ENCODE measurements at places on chromosomes 2 and 18. TPM values are rescaled to one million over a fixed set of nuclear protein-coding genes. Genes with fewer than 3 reads are reported as not detected.

Gene LMAN2L
- total RNA-seq, result 19.7 TPM

Gene PECR
- 26.0 TPM for total RNA-seq

Gene CPO
- total RNA-seq, result 0.36 TPM

Gene HYCC2
- 7.2 TPM for total RNA-seq

Gene ANKRD30BL
- total RNA-seq, result 1.4 TPM

Gene ELOA2
- total RNA-seq, result 0.52 TPM

Gene SLC19A3
- total RNA-seq, result 1.3 TPM

Gene MAP2
- 431 TPM for total RNA-seq

Gene C2orf66
- 0.27 TPM for total RNA-seq

Gene SPP2
- total RNA-seq, result not detected

Gene SH3RF3
- 2.7 TPM for total RNA-seq

Gene SERPINB13
- total RNA-seq, result not detected

Gene TMEM163
- 0.41 TPM for total RNA-seq

Gene FTCDNL1
- 0.41 TPM for total RNA-seq

Gene MATN3
- total RNA-seq, result 0.48 TPM

Gene KCNK3
- 8.2 TPM for total RNA-seq

Gene IL37
- not detected for total RNA-seq

Gene ABCG8
- total RNA-seq, result 0.41 TPM

Gene IL1A
- 0.15 TPM for total RNA-seq

Gene DNAH7
- total RNA-seq, result 19.8 TPM

Gene CD28
- not detected for total RNA-seq

Gene CHRNG
- 2.0 TPM for total RNA-seq

Gene KRTCAP3
- 0.92 TPM for total RNA-seq

Gene FOXI3
- total RNA-seq, result 0.45 TPM

Gene CDKL4
- 3.0 TPM for total RNA-seq
